Stimulated activated naive CD4-positive, alpha-beta T cell treated with Interleukin-2 at 50 U/mL for 16 hours (primary cell): ENCODE measurements at places on chromosomes 1 and 21.
A peak's percentile ranks its signal among the peaks of the same experiment; 100 is the strongest.

GRCh38 chr1:85672031-85672660, 36.1 kb downstream of the ZNHIT6 start:
- DNase-seq = no peak

- DNase-seq = no peak
Observed at GRCh38 chr1:2788506-2789163, 12.9 kb downstream of the TTC34 start.

DNA sequence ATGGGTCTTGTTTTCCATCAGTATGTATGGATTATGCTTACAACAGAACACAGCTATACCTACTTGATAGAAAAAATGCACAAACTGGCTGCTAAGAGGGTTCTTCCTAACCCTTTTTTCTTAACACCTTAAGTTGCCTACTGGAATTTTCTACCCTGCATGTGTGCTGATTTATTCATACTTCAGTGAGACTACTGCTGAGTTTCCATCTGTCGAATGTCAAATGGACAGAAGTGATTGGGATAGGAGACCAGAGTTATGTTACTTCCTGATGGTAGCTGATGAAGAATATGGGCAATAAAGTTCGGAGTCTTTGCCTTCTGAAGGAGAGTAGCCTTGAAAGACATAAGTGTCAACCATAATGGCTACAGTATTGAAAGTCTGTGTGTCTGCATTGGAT, 6.5 kb upstream of the DNM3 start:
- no peak for DNase-seq

- DNase-seq = no peak
Observed at GRCh38 chr1:1430114-1430982, 5.1 kb upstream of the VWA1 start.

GRCh38 chr1:112974646-112975045, 18.6 kb upstream of the SLC16A1 start:
- DNase-seq = no peak

- no peak for DNase-seq
Observed at GRCh38 chr1:28110555-28110954, 22.1 kb upstream of the EYA3 start.

GRCh38 chr1:167533851-167534300, 15.5 kb upstream of the CD247 start:
- DNase-seq = peak; percentile 41

DNA sequence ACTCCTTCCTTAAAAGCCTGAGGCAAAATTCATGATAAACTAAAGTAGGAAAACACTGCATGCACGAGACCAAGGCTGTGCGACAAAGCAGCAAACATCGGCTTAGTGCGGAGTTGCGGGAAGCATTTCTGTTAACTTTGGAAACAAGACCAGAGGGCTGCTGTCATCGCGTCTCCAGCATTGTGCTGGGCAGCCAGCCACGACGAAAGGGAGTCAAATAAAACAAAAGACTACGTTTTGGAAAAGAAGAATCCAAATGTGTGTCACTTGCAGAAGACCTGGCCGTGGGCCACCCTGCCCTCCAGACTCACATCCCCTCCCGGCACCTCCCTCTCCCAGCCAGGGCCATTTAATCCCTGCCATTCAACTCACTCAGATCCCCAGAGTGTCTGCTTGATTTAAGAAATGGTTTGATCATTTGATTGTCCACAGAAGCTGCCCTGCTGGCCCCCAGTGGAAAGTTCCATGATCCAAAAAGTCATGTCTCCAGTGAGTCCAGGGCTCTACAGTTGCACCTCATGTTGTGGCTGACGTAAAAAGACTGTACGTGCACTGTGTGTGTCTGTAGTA, 2.4 kb upstream of the KRTAP10-11 start:
- DNase-seq = no peak

- no peak for DNase-seq
Observed at GRCh38 chr1:88217386-88217785, 466.7 kb upstream of the PKN2 start.

- no peak for DNase-seq
Observed at GRCh38 chr1:242886137-242886536, 361.6 kb upstream of the PLD5 start.

- DNase-seq = no peak
Observed at GRCh38 chr1:101278845-101279244, 42.0 kb downstream of the S1PR1 start.

DNA sequence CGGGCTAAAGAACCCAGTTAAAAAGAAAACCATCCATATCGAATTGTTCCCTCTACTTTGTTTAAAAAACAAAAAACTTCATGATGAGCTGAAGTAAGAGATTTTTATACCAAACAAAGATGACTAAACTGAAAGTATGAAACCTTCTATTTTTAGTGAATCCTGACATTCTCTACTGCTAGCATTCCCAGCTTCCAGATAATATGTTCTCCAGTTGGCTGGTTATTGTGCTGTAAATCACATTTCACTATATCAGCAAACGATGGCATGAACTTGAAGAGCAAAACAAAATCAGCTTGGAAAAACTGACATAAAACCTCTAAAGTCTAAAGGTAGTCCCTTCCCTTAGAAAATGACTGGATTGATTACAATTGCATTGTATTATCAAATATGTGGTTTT, 68.1 kb upstream of the APP start:
- no peak for DNase-seq

- DNase-seq = no peak
Observed at GRCh38 chr1:159951016-159951415, 3.0 kb downstream of the SLAMF9 start.

GRCh38 chr21:17585875-17586450, 26.7 kb downstream of the BTG3 start:
- no peak for DNase-seq

- no peak for DNase-seq
Observed at GRCh38 chr1:184568148-184568547, 181.3 kb downstream of the C1orf21 start.
